DMS79 treated with DMSO at 0.1 percent for 48 hours (cell line): ENCODE measurements at places on chromosomes 1 and 21.

GRCh38 chr1:21725748-21726392 is 56.7 kb upstream of the RAP1GAP start:
- DNase-seq: no peak

DNA sequence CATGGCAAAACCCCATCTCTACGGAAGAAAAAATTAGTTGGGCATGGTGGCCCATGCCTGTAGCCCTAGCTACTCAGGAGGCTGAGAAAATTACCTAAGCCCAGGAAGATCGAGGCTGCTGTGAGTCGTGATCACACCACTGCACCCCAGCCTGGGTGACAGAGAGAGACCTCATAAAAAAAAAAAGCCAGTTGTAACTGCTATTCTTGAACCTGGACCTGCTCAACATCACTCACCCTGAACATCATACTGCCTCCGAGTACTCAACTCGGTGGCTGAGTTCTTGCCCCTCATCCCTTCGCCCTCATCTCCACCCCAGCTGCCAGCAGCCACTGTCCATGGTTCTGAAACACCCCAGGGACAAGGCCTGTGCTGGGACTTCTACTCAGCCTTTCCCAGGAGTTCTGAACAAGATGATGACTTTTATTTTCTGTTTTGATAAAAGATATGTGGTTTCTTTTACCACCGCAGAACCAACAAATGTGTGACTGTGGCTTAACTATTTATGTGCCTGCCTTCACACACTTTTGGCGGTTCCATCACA is 5.4 kb upstream of the DISP3 start:
- no peak for DNase-seq

GRCh38 chr1:3051270-3052268 is 17.4 kb upstream of the PRDM16 start:
- DNase-seq: no peak

- no peak for DNase-seq
Measured at GRCh38 chr1:53459321-53460175, at the start of gene DMRTB1. Gene DMRTB1 (plus strand): TSS chr1:53459399. CDS start chr1:53459454, 55 bp downstream.

- peak; percentile 13 for DNase-seq
Measured at GRCh38 chr1:90964444-90965035, 57.3 kb downstream of the ZNF644 start.

DNA sequence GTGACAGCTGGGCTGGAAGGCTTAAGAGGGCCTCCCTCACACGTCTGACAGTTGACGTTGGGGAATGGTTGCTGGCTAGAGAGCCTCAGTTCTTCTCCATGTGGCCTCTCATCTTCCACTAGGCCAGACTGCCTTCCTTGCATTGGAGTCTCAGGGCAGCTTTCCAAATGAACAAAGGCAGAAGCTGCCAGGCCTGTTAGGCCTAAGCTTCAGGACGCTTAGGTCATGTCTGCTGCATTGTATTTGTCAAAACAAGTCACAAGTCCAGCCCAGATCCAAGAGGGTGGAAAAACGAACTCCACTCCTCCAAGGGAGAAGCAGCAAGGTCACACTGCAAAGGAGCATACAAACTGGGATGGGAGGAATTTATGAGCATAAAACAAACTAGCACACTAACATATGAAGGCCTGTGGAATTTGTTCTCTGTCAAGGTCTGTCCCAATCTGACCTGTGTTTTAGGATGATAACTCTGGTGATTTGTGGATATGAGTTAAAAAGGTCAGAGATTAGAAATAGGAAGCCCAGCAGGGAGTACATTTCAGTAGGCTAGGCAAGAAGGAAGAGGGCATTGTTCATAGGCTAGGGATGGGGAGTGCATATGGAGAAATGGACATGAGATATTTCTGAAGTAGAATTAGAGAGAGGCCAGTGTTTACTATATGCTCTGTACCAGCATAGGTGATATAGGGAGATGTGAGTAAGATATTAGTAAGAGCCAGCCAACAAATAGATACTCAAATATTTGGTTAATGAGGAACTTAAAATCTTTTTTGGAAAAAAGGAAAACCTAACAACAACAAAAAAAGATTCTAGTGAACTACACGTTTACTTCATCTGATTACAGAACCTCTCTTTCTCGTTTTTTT is 29.1 kb upstream of the CNN3 start:
- no peak for DNase-seq

DNA sequence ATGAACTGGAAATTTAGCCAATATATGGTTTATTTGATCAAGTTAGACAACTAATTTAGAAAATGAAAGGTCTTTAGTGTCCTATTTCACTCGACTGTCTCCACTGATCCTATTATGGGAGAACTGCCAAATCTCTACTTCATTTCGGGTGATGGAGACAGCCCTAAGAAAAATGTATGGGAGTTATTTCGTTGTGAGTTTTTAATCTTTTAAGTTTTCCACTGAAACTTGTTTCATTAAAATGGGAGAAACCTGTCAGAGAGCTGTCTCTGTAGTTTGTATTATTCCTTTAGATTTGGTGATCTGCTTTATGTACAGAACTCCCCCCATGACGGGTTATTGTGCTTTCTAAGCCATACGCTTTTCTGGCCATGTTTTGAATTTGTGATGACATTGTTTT is 899.7 kb downstream of the ADGRL2 start:
- DNase-seq: no peak
